NCI-H774 (cell line): ENCODE measurements at places on chromosomes 6 and 20.

DNA sequence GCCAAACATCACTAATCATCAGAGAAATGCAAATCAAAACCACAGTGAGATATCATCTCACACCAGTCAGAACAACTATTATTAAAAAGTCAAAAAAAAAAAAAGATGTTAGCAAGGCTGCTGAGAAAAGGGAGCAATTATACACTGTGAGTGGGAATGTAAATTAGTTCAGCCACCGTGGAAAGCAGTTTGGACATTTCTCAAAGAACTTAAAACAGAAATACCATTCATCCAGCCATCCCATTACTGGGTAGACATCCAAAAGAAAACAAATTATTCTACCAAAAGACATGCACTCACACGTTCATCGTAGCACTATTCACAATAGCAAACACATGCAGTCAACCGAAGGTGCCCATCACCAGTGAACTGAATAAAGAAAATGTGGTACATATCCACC is 213.9 kb downstream of the TTLL2 start:
- no peak for DNase-seq

- DNase-seq = no peak
These were observed 13.2 kb upstream of the ASXL1 start for GRCh38 chr20:32344835-32345506.

DNA sequence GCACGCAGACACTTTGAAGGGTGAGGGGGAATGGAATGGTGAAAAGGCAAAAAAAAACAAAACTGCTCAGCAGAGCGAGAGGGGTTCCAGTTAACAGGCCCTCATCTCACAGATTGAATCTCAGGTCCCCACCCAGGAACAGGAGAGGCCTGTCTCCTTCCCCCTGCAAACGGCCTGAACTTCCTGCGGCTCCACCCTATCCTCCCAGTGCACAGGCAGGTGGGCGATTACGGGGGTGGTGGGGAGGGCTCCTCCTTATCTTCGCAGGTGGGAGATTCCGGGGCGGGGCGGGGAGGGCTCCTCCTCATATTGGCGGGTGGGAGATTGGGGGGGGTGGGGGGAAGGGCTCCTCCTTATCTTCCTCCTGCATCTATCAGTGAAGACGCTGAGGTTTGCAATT is 129.0 kb downstream of the SOX4 start:
- no peak for DNase-seq

DNA sequence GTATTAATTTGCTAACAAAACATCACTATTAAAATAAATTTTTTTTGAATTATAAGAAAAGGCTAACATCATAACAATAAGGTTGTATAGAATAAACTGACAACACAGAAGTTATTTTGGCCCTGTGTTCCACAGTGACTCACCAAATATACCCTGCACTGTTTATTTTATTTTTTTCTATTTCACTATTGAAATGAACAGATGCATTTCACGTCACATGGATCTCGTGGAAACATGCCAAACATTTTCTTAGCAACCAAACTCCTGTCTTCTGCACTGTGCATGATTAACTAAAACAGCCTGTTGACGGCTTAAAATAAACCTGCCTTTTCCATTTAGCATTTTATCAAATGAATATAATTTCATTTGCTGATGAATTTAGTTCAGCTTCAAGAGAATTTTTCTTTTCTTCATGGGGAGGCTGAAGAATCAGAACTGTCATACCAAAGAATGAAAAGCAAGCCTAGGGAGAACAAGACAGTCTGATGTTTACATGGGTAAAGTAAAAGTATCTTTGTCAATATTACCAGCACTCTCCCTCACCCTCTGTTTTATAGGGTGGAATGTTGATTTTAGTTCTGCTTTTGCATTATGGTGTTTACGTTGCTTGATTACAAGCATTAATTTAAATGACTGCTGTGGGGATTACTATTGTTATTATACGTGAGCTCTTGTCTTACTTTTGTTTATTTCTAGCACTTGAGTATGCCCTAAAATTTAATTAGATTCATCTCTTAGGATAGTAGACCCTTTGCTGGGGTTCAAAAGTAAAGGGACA is 115.3 kb downstream of the LCA5 start:
- peak; percentile 97 for DNase-seq

- no peak for DNase-seq
These were observed 19.5 kb downstream of the SDCBP2 start for GRCh38 chr20:1309439-1309847.

- no peak for DNase-seq
These were observed 124.0 kb downstream of the TOX2 start for GRCh38 chr20:44038681-44039123.

- DNase-seq = no peak
These were observed 28.6 kb downstream of the ADRM1 start for GRCh38 chr20:62331347-62331746.

- no peak for DNase-seq
These were observed 436.9 kb upstream of the IMPG1 start for GRCh38 chr6:76509397-76509796.

DNA sequence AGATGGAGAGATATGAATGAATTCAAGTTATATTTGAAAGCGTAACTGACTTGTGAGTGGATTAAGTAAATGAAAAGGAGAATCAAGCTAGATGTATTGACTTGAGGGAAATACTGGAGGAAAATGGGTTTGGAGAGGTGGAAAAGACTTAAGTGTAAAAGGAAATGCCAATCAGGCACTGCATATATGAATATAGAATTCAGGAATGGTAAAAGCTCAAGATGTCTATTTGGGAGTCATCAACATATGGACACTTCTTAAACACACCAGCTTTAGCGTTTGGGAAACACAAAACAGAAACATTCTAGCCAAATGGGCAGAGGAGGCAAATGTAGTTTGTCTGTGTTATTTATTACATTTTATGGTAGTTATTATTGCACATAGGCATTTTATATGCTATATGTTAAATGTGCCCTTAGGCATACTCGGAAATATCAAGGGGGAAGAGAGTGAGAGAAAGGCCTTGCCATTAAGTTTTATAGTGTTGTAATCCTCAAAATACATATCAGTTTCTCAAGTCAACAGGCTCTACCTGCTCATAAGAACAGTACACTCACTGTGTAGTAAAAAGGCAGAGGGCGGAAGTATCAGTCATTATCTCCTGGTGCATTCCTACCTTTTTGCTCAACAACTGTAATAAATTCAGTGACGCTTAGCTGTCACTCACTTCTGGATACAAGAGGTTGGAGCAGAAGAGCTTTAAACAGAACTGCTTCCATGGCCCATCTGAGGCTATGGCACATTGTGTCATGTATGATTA is 33.7 kb upstream of the ME1 start:
- DNase-seq = no peak

DNA sequence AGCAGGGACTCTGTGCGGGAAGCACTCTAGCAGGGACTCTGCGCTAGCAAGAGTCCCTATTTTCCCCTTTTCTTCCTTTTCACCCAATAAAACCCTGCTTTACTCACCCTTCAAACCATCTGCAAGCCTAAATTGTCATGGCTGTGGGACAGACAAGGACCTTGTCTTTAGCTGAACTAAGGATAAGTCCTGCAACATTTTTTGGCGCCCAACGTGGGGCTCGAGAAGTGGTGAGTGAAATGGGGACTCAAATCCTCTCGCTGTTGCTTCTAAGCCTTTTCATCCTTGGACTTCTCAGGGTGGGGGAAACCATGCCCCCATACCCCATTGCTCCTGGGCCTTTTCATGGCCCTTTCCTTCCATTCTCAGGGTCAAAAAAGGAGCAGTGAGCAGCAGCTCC is 46.4 kb downstream of the IMPG1 start:
- no peak for DNase-seq

DNA sequence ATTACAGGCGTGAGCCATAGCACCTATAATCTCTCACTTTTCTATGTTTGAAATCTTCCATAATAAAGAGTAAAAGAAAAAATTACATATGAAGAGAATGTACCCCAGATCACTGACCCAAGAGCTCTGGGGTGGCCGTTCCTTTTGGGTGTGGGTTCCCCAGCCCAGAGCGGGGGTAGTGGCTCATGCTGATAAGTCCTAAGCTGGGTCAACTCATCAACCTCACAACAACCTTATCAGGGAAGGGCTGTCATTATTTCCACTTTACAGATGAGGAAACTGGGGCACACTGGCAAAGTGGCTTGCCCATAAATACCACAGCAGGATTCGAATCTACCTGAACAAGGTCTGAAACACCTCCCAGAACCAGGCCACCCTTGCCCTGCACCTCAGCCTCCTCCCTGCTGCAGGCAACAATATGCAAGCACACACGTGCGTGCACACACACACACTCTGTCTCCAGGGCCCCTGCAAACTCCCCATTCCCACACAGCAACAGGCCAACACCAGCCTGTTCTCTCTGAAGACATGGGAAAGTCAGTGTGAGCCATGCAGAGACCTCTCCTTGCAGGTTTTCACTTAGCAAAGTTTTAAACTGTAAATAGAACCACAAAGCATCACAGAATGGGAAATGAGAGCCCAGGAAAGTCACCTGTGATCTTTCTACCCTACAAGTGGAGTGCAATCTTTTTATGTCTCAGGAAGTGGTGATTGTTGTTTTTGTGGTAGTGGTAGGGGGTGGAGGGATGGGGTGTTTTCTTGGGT is 27.7 kb downstream of the BFSP1 start:
- no peak for DNase-seq

DNA sequence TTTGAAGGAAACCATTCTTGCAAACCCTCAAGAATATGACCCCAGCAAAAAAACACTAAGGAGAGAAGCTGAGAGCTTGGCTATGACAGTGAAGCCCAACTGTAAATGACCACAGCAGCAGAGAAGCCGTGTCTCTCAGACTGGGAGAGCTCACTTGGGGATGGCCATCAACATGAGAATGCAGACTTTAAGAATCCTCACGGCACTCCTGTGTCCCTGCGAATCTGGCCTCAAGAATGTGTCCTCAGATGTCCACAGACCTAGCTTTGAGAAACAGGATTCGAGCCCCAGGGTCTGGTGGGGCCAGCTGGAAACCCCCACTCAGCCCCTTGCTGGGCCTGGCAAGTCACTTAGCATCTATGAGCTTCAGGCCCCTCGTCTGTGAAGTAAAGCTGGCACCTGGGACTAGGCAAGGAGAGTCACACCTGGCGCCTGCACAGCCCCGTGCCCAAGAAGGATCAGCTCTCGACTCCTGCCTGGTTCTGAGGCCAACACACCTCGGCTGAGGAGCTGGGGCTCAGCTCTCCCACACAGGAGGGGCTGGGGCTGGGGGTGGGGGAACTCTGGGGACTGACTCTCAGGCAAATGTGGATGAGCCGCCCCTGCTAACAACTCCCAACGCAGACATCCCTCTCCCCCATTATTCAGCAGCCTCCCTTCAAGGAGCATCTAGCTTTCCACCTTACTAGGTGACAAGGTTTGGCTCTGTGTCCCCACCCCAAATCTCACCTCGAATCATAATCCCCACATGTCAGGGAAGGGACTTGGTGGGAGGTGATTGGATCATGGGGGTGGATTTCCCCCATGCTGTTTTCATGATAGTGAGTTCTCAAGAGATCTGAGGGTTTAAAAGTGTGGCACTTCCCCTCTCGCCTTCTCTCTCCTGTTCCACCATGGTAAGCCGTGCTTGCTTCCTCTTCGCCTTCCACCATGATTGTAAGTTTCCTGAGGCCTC is 97.7 kb downstream of the GRM4 start:
- DNase-seq = no peak

DNA sequence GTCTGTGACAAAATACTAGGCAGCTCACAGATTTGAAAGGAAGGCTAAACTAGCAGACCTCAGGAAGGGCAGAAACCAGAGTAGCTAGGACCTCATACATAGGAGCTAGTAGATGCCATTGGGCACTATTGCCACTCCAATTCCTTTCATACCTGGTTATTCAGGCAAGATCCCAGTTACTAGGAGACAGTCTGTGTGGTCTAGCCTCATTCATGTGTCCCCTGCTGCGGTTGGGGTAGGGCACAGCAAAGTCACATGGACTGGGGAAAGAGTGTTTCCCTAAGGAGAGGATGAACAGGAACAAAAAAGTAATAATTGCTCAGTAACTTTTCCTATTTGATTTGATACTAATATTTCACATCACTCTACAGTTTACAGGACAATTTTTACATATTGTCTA is 204.6 kb upstream of the HEY2 start:
- no peak for DNase-seq

- DNase-seq = no peak
These were observed 147.0 kb downstream of the CDH26 start for GRCh38 chr20:60104993-60105803.

- no peak for DNase-seq
These were observed 242.5 kb upstream of the KCNG1 start for GRCh38 chr20:51265361-51265760.

DNA sequence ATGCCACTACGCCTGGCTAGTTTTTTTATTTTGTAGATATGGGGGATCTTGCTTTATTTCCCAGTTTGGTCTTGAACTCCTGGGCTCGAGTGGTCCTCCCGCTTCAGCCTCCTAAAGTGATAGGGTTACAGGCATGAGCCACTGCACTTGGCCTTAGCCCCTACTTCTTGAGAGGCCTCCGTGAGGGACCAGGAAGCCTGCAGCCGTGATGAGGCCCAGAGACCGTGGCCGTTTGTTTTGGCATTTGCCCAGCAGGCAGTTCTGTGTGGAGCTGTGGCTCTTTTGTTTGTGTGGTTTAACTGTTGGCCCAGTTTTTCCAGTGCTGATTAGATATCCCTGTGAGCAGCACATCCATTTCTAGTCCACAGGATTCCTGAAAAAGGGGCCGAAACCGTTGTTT is 39.8 kb downstream of the SRSF3 start:
- DNase-seq = peak; percentile 43

- DNase-seq = no peak
These were observed 64.9 kb downstream of the SLC22A23 start for GRCh38 chr6:3391902-3392458.

- no peak for DNase-seq
These were observed 10.6 kb upstream of the SIRPD start for GRCh38 chr20:1568163-1568490.

DNA sequence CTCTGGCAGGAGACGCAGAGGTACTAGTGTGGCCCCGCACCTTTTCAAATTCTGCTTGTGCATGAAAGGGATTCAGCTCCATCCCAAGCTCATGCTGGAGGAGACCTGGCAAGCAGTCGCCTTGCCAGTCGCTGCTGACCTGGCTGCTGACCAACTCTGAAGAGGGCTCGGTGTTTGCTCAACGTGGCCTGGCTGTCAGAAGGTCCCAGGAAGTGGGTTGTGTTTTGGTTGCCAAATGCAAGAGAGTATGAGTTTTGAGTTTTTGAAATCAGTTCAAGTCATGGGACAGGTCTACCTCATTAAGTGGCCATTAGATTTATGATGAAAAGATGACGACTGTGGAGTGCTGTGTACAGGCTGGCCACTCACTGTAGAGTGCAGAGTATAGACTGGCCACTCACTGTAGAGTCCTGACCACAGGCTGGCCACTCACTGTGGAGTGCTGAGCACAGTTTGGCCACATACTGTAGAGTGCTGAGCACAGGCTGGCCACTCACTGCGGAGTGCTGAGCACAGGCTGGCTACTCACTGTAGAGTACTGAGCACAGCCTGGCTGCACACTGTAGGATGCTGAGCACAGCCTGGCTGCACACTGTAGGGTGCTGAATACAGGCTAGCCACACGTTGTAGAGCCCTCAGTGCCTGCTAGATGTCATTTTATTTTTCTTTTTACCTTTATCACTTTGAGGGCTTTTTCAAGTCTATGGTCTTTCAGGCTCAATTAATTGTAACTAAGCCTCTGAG is 193.9 kb downstream of the ZNF217 start:
- DNase-seq = peak; percentile 60

GRCh38 chr6:64717281-64717680 is 989.7 kb downstream of the EYS start:
- DNase-seq = no peak
